Activated CD4-positive, CD25-positive, alpha-beta regulatory T cell (primary cell): ENCODE measurements at places on chromosomes 13 and 19.

- DNase-seq = no peak
Measured at GRCh38 chr19:33296488-33296971, 5.8 kb downstream of the CEBPA start.

GRCh38 chr19:35468637-35469036, 20.6 kb downstream of the FFAR2 start:
- peak; percentile 26 for DNase-seq

- DNase-seq = no peak
Measured at GRCh38 chr19:39471756-39472536, 8.7 kb upstream of the TIMM50 start.

GRCh38 chr13:109333893-109334651, 452.3 kb downstream of the IRS2 start:
- no peak for DNase-seq

DNA sequence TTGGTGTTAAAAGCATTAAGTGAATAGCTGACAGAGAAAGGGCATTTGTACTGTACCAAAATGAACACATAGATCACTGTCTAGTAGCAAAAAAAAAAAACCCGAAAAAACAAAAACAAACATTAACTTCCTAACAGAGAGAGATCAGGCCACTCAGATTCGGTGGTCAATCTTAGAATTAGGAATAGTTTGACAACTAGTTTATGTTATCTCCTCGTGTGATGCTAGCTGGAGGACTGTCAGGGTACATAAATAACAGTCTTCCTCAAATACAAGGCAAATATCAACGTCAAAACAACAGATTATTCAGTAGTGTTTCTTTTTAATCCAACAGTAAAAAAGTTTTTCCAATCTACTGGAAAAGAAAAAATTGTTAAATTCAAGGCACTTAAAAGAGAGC, 1.7 kb downstream of the ZMYM5 start:
- no peak for DNase-seq

DNA sequence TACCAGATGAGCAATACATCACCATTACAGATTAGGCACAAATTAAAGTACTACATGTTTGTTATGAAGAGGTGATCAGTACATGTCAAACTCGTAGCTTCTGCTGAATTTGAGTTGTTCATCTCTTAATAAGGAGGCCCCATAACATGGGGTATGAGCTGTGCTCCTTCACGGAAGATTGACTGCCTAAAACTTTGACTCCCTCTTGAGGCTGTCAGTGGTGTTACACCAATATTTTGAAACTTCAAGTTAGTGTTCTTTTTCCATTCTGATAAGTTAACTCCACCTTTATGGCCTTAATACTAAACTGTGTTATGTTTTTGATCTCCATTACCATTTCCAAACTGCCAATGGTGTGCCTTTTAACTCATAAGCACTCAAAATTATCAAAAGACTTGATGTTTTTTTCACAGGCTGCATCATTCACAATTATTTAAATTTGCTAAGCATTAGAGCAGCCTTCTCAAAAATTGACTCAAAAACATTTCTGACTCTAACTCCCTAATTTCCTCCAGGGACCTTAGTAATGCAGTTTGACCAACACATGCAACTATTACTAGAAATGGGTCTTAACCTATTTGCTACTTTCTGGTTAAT, 1591.5 kb downstream of the PCDH9 start:
- no peak for DNase-seq

DNA sequence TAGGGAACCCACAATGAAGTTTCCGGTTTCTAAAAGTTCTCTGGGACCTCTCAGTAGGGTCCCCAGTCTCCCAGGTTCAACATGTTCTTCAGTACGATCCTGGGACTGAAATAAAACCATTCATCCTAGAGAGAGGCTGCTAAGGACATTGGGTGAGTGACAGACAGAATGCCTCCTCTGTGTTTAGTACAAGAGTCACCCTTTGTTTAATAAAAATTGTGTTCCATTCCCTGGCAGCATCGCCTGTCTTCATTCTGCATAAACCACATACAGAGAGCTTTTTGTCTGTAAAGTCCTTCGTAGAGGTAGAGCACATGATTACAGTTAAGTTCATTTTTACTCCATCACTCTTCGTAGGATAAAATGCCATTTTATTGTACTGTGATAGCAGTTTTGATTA, 95.3 kb upstream of the GPR12 start:
- no peak for DNase-seq

- DNase-seq = peak; percentile 32
Measured at GRCh38 chr19:54164369-54165068, 5.0 kb upstream of the LENG1 start.

DNA sequence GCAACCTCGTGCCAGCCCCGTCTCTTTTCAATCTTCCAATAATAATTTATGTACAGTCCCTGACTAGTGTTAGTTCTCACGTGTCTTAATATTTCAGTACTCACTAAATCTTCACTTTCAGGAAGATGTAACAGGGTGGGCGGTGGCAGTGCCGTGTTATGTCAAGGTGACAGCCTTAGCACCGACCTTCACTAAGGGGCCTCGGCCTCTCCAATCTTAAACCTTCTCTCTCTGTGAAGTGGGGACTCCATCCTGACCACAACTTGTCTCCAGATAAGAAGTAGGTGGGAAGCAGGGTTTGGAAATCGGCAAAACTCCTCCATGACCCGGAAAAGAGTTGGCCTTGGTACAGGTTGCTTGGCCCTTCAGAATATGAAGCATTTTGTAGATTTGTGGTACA, 1.8 kb downstream of the RPS19 start:
- DNase-seq = no peak

DNA sequence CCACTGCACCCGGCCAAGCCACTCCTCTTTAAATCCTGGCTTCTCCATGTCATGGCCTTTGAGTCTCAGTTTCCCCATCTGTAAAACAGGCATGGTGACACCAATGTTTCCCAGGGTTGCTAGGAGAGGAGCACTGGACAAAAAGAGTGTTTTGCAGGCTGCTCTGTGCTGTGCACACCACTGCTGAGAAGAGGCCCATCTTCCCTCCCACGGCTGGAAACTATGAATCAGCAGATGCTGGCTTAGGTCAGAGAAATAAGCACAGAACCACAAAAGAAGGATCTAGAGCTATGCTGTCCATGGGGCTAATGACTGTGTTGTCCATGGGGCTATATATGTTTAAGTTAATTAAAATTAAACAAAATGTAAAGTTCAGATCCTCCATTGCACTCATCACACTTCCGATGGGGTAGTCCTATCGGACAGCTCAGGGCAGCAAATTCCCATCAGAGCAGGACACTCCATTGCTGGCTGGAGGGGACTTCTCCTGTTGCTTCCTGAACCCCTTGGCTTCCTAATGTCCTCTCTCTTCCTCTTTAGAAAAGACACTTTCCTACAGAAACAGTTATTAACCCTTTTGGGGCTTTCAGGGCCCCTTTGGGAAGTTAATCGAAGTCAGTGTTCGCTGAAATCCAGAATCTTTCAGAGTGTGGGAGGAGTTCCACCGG, 37.1 kb downstream of the TSHZ3 start:
- no peak for DNase-seq

- DNase-seq = no peak
Measured at GRCh38 chr13:95579303-95579702, 26.8 kb downstream of the CLDN10 start.

DNA sequence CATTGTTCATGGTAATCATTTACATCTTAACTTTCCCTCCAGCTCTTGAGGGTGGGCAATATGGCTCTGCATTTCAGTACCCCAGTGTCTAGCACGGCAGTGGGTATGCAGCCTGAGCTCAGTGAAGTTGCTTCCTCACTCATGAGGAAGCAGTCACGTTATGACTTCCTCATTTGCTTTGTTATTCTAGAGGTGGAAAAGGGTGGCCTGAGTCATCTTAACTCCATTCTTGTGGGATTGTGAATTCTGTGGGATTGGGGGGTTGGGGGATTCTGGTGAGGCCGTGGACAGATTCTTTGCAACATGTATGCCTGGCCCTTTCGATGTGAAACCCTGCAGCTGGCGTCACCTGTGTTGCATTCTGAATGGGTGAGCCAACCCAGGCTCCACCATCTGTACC, 406.7 kb upstream of the ZNF507 start:
- DNase-seq = no peak

GRCh38 chr13:74145249-74145975, 11.2 kb upstream of the KLF12 start:
- DNase-seq = no peak

DNA sequence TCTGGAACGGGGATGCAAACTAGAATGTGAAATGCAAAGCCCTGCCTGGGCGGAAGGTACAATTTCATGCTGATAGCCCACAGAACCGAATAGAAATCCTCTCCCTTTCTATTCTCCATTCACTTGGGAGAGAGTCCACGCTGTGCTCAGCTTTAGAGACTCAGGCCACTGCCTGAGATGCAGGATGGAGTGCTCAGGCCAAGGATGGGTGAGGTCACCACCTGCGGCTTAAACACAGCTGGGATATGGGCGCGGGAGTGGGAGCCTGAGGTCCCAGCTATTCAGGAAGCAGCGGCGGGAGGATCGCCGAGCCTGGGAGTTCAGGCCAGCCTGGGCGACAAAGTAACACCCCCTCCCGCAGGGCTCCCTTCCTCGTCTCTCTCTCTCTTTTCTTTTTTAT, 446 bp upstream of the ZNF83 start:
- no peak for DNase-seq

- no peak for DNase-seq
Measured at GRCh38 chr19:3216874-3217273, 7.6 kb upstream of the CELF5 start.

DNA sequence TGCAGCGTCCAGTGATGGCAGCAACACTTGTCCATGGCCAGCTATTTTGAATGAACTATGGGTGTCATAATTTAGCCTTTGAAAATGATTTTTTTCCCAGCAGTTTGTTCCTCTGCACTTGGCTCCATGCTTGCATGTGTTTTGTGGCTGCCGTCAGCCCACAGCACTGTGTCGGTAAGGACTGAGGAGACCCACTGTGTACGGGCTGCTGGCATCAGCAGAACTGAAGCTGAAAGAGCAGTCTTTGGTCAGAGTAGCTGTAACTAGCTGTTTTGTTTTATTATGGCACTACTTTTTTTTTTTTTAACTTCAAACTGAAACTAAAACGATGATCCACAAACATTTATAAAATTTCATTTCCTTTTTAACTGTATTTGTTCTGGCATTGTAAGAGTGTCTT, 50.3 kb upstream of the TEX29 start:
- no peak for DNase-seq

DNA sequence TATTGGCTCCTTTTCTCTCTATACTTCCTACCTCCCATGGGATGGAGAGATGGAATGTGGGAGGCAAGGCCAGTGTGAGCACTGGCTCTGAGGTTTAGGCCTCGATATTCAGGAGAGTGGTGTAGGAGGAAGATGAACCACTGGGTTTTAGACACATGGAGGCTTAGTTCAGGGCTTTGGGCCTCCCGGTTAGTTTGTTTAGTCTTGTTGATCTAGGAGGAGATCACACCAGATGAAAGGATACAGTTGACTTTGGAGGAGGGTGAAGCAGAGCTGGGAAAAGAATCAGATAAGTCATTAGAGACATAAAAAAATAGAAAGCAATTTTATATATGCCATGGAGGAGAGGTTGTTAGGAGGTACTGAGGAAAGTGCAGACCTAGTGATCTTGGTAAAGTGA, 30.9 kb downstream of the RNASEH2B start:
- no peak for DNase-seq

DNA sequence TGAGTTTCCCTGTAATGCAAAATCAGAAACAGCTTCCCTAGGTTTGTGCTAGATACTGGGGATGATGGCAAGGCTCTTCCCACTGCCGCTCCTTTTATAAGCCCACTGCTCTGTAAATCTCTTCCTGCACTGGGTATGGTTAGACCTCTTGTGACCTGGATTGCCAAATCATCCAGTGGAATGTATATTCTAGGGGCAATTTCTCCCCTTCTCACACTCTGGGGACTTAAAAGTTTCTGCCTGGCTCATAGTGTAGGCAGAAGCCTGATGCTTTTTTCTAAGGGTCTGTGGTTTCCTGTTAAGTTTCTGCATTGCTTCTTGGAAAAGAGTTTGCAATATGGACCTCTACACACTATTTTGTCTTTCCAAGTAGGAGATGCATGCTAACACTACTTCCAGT, 1582.0 kb upstream of the PCDH20 start:
- DNase-seq = no peak

- DNase-seq = no peak
Measured at GRCh38 chr13:109371066-109371465, 415.3 kb downstream of the IRS2 start.

- no peak for DNase-seq
Measured at GRCh38 chr19:27774827-27775226, 1438.1 kb downstream of the UQCRFS1 start.

- no peak for DNase-seq
Measured at GRCh38 chr13:88115976-88116375, 444.8 kb downstream of the SLITRK5 start.

- no peak for DNase-seq
Measured at GRCh38 chr13:94139393-94139995, 340.0 kb downstream of the DCT start.

DNA sequence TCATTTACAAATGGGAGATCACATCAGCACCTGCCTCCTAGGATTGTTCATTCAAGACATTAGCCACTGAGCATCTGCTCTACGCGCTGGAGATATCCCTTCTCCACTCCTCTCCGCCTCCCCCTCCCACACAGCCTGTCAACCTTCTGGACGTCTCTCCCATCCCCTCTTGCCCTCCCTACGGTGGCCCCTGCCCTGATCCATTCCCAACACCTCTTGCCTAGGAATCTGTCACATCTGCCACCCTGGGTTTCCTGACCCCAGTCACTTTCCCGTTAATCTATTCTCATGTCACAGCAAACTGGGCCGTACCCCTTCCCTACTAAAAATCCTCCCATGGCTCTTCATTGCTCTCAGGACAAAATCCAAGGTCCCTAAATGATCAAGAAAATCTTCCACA, 10.3 kb downstream of the DYRK1B start:
- no peak for DNase-seq

GRCh38 chr19:10093295-10094186, 7.4 kb downstream of the SHFL start:
- DNase-seq = no peak

GRCh38 chr13:36418022-36418805, 14.1 kb upstream of the CCNA1 start:
- no peak for DNase-seq

GRCh38 chr13:100089465-100090032, 656 bp downstream of the PCCA start:
- no peak for DNase-seq

DNA sequence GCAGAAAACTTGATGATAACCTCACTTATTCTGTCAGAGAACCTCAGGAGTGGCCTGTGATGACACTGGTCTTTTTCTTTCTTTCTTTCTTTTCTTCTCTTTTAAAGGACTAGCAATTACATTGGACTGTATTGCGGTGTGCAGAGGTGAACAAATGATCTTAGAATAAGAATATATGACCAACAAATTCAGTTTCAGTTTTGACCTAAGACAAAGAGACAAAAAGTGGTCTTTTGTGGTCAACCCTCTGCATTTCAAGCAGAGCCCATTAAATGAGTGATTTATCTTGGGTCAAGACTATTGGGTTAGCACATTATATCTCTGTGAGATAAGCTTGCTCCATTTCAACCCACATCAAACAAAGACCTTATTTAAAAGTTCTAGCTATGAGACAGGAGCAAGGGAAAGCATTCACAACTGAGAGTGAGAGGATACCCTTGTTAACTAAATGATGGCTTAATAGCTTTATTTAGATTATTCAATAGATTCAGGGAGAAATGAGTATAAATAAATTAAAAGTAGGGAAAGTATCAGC, 644.4 kb downstream of the PCDH9 start:
- DNase-seq = no peak

- DNase-seq = no peak
Measured at GRCh38 chr19:16575861-16576689, 3.9 kb upstream of the SLC35E1 start.
